ENCODE measurements at places on chromosomes 2 and 18. TPM values are rescaled to one million over a fixed set of nuclear protein-coding genes. Genes with fewer than 3 reads are reported as not detected.
A peak's percentile ranks its signal among the peaks of the same experiment; 100 is the strongest.

GRCh38 chr2:1731963-1732768, 12.1 kb downstream of the PXDN start:
- no peak for DNase-seq

DNA sequence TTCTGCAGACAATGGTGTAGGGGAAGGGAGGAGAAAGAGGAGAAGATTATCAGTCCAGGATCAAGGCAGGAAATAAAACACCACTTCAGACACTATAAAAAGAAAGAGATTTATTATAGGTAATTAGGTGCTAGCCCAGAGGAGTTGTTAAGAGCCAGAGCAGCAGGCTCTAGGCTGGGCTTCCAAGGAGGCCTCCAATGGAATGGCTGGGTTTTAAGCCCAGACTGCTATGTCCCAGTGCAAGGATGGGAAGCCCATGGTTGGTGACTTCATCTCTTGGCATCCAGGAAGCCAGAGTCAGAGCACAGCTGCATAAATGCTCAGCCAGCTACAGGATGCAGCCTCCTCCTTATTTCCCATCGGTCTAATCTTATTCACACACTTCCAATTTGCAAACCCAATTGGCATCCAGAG, 95.6 kb downstream of the LAMA3 start:
- no peak for DNase-seq

DNAJC27 gene
- total RNA-seq = 7.5 TPM

TBR1 gene
- total RNA-seq = 0.05 TPM

DCAF17 gene
- 28.2 TPM for total RNA-seq

GRCh38 chr2:75042823-75043222, 84.4 kb downstream of the POLE4 start:
- DNase-seq = no peak

DNA sequence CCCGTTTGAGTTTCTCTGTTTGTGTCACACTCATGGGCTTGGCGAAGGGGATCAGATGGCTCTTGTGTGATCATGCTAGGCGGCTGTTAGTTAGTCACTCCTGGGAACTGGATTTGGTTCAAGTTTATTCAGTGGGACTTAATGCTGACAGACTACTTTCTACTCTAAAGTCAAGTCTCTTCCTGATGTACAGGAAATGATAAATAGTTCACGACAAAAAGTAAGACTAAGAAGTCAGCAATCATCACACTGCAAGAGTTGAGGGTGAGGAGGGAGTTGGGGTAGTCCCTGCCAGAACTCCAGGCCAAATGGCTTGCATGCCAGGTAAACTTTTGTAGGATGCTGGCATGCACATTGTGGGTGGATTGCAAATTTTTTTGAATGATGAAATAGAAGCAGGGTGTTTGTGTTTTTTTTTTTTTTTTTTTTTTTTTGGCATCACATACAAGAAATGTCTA, 25.1 kb upstream of the CCL20 start:
- DNase-seq = no peak

SP140L gene
- total RNA-seq = 33.4 TPM

SULT1C4 gene
- total RNA-seq = not detected

GRCh38 chr2:19357402-19358241, 801 bp downstream of the OSR1 start:
- DNase-seq = no peak

DNA sequence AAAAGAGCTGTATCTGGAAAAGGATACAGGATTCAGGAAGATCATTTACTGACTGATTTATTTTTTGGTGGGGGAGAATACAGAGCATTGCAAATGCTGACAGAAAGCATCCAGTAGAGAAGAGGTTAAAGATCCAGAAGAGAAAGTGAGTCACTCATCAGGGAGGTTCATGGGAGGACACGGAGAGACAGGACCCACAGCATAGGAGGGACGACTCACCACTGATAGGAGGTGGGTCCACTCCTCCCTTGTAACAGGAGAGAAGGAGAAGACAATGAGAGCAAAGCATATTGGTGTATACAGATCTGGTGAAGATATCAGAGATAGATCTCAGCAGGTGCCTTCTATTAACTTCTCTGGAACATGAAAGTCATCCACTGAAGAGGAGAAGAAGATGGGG, 142.4 kb upstream of the AQP4 start:
- no peak for DNase-seq

DNA sequence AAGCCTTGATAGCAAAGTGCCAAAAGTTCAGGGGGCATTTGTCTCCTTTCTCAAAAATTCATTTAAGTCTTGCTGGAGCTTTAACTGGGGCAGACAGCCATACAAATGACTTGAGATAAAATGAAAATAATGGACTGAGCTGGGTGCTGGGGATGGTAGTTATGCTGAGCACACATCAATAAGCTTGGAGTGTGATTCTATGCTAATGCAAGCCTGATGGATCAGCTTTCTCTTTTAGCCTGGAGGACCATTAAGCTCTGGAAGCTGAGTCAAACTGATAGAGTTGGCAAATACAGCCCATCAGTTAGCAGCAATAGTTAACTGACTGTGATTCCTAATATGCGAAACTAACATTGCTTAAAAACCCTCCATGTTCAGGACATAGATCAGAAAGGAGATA, 98.0 kb downstream of the CAMKMT start:
- no peak for DNase-seq

- peak; percentile 46 for DNase-seq
Observed at GRCh38 chr2:175282300-175282699, 100.8 kb upstream of the ATP5MC3 start.

- DNase-seq = no peak
Observed at GRCh38 chr2:198700319-198700718, 757.4 kb downstream of the SATB2 start.

DNA sequence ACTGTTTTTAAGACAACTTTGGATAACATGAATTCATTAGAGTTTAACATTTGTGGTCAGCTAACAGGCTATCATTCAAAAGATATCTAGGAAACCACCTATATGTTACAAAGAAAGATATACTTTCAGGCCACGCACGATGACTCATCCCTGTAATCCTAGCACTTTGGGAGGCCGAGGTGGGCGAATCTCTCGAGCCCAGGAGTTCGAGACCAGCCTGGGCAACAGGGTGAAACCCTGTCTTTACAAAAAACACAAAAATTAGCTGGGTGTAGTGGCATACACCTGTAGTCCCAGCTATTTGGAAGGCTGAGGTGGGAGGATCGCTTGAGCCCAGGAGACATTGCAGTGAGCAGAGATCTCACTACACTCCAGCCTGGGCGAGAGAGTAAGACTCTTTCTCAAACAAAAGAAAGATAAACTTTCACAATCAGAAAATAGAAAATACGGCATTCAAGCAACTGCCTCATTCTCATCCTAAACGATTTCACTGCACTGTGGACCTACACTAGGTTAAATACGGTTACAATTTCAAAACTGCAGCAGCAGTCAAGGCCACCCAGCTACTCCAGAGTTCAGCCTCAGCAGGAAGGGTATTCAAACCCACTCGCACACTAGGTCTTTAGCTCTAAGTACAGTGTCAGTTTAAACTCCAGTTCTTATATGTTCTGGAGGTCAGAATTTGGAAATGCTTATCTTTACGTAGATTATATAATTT, 250.0 kb upstream of the SLC39A10 start:
- no peak for DNase-seq

DNA sequence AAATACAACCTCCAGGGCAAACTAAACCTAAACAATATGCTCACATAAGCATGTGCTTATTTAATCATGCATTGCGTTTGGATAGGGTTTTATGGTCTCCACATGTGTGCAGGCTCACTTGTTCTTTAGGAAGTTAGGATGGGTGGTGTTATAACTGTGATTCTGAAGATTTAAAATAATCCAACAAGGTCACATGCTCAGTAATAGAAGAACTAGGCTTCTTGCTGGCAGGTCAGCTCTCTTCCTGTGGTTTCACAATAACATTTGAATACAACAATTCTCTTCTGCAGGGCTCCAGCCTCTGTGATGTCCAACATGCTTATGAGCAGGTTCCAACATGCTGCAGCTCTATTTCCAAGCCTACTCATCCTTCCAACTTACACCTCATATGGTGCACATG, 84.0 kb downstream of the MYL12B start:
- DNase-seq = no peak

DNA sequence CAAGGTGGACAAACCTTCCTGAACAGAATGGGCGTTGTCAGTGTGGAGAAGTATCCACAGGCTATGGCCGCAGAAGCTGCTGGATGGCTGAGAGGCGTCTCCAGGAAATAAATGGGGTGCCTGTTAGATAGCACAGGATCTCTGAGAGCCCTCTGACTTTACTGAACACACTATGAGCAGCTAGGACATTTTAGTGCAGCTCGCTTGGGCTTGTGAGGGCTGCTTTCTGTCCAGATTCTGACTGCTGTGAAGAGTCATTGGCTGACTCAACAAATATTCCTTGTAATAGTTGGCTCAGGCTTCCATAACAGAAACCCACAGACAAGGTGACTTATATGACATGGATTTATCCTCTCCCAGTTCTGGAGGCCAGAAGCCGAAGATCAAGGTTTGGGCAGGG, 100.2 kb upstream of the SNTG2 start:
- no peak for DNase-seq

DNA sequence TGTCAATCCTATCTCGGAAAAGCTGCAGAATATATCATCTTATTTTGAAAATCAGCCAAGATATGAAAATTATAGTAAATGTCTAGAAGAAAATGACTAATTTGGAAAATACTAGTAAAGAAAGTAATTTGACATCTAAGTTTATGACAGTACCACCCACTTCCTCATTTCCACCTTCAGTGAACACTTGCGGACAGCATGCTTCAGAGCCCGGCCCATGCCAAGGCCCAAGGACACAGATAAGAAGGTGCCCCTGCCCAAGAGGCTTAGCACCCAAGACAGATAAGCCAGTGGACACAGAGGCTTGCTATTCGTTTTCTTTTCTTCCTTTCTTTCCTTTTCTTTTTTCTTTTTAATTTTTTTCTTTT, 4.8 kb upstream of the KCNG2 start:
- DNase-seq = no peak

DNA sequence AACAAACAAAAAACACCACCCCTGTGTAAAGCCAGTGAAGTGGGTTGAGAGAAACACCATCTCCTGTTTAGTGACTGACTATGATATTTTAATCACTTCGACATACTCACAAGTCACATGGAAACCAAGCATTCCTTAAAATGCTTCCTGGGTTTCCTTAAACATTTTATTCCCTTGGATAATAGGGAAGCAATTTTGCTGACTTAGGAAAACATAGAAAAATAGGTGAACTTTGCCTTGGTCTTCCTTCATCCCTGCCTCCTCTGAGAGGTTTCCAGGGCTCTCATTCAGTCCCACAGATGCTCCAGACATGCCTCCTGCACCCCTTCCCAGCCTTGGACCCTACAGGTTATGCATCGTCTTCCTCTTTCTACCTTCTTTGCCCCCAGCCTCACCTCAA, 122.6 kb upstream of the SERPINE2 start:
- DNase-seq = no peak

GRCh38 chr2:84478867-84479266, 19.8 kb upstream of the SUCLG1 start:
- no peak for DNase-seq

ITPRIPL1 gene
- total RNA-seq = not detected

GRCh38 chr2:888906-889566, 61.6 kb upstream of the SNTG2 start:
- DNase-seq = no peak

MYOM1 gene
- total RNA-seq = 0.10 TPM
